Body of pancreas (tissue), 4 donors: ENCODE measurements at places on chromosomes 1 and 21.

DNA sequence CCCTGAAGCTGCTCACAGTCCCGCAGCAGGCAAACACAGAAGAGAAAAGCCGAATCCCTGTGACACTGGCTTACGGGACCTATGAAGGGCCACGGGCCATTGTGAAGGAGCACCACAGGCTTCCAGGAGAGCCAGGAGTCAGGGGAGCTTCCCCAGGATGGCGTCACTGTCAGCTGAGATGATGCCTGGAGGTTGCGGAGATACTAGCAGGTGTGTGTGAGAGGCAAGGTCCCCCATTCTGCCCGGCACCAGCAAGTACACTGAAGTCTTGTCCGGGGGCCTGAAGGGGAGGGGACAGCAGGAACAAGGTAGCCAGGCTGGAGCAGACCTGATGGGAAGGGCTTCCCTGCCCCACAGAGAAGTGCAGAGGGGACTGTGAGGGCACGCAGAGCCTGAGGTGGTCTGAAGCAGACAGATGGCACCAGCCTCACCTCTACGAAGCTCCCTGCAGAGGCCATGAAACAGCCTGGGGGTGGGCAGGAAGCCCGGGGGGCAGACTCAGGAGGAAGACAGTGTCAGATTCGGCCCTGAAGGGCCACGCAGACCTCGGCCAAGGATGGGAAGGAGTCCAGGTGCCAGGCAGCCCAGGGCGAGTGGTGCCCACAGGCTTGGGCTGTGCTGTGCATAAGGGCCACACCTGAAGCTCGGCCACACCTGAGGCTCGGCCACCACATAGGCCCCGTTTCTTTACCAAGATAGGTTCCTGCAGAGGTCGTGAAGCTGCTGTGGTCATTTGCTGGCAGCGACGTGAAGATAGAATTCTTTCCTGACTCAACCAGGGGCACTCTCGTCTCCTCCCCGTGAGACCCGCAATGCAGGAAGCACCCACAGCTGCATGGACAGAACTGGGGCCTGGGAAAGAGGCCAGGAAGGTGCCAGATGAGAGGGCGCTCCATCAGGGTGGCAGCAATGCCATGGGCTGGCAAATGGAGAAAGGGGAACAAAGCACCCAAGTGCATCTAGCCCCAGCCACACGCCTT is 10.1 kb downstream of the TCP10L start:
- H3K27me3 ChIP-seq: no peaks in the 10 kb centered on the region
- no peak overlapping the region for H3K27ac ChIP-seq
- no peak overlapping the region for H3K4me3 ChIP-seq

GRCh38 chr1:160789702-160790611 is 6.0 kb upstream of the LY9 start:
- H3K4me3 ChIP-seq: no peak overlapping the region
- peak; percentile 36 for DNase-seq
- H3K27ac ChIP-seq: no peak overlapping the region
- H3K4me1 ChIP-seq: no peaks in the 10 kb centered on the region

GRCh38 chr1:151574575-151575529 is 34.7 kb downstream of the TUFT1 start:
- H3K27me3 ChIP-seq: no peaks in the 10 kb centered on the region
- peaks cover 3% of the 10 kb centered on the region for H3K4me1 ChIP-seq
- no peak for DNase-seq
- peaks cover 28% of the 10 kb centered on the region for H3K36me3 ChIP-seq

DNA sequence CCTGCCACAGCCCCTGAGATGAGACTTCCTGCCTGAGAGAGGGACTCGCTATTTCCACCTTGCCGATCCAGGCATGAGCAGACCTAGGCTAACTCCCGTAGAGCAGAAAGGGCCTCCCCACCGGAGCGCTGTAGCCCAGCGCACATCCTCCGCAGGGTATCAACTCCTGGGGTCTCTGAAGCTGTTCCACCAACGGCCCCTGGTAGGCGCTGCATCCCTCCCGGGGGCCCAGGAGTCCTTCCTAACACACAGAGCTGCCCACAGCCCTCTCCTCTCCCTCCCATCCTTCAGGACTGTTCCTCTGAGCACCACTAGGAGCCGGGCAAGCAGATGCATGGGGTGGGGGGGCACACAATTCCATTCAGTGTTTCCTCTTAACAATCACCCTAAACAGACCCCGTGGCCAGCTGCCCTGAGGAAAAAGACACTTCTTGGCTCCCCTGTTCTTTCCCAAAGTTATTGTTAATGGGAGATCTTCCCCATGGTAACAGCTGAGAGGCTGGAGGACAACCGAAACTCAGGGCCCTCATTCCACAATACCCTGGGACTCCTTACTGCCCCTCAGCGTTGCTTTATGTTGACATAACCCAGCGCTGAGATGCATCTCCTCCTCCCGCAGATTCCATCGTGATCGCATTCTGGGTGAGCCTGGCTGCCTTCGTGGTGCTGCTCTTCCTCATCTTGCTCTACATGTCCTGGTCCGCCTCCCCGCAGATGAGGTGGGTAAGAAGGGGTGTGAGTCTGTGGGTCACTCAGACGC is 7.5 kb downstream of the MRAP start:
- no peaks in the 10 kb centered on the region for H3K4me1 ChIP-seq
- H3K27ac ChIP-seq: no peak overlapping the region
- H3K36me3 ChIP-seq: no peaks in the 10 kb centered on the region

DNA sequence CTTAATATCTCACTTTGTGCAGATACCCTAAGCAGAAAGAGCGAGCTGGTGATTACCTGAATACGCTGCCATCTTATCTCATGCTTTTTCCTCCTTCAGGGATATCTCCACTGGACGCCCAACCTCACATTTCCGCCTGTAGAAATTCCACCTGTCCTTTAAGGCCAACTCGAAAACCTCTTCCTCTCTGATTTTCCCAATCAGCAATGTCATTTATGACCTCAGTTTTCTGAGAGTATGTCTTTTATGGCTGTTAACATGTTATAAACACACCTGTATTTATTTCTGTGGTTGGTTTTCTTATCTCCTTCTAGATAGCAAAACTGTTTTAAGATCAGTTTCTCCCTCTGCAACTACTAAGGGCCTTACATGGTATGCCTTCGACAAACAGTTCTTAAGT is 41.1 kb downstream of the CD34 start:
- H3K36me3 ChIP-seq: no peaks in the 10 kb centered on the region
- no peak for DNase-seq
- H3K4me1 ChIP-seq: peaks cover 49% of the 10 kb centered on the region

GRCh38 chr1:55654750-55655149 is 439.6 kb upstream of the USP24 start:
- H3K27me3 ChIP-seq: no peaks in the 10 kb centered on the region
- H3K4me1 ChIP-seq: no peaks in the 10 kb centered on the region
- DNase-seq: no peak
- no peaks in the 10 kb centered on the region for H3K36me3 ChIP-seq
- no peak overlapping the region for H3K4me3 ChIP-seq

GRCh38 chr1:241531195-241532161 is 700 bp upstream of the KMO start:
- H3K27me3 ChIP-seq: no peaks in the 10 kb centered on the region
- peak overlapping the region; percentile 26 for H3K4me3 ChIP-seq
- H3K36me3 ChIP-seq: no peaks in the 10 kb centered on the region
- DNase-seq: no peak
- no peak overlapping the region for H3K27ac ChIP-seq

- H3K4me1 ChIP-seq: peaks cover 11% of the 10 kb centered on the region
- no peak for DNase-seq
- H3K36me3 ChIP-seq: no peaks in the 10 kb centered on the region
- no peak overlapping the region for H3K27ac ChIP-seq
These were observed 255.7 kb upstream of the JUN start for GRCh38 chr1:59039551-59039950.

DNA sequence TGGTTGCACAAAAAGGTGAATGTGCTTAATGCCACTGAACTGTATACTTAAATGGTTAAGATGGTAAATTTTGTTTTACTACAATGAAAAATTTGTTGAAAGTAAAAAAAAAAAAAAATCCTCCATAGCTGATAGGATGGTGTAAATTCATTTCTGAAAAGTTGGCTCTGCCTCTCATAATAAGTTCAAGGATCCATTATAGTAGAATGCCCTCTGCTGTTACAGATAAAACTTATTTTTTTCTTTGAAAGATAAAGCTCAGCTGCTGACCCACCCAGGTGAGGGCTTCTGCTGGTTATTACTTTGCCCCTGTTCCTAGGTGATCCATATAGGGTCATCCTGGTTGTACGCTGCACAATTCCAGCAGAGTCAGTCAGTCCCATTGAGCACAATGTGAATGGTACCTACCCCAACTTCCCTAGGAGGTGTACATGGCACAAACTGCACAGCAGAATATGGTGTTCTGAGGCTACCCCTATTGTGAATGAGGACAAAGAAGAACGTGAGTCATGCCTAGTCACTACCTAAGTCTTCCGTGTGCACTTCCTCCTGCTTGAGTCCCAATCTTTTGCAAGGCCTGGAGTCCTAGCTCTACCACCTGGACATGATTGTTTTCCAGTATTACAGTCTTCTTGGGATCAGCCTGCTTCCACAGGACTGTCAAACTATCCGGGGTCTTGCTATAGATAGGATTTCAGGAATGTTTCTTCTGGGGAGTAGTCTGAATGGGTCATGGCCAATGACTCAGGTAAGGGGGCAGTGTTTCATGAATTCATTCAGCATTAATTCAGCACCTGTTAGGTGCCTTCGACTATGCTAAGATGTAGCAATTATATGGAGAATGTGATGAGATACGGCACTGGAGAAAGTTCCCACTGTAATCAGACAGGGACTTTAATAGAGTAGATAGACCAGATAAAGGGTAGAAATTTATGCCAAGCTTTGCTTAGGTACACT is 20.8 kb upstream of the CD5L start:
- no peak for DNase-seq
- H3K4me1 ChIP-seq: no peaks in the 10 kb centered on the region
- H3K27ac ChIP-seq: no peak overlapping the region
- no peaks in the 10 kb centered on the region for H3K27me3 ChIP-seq
- H3K4me3 ChIP-seq: no peak overlapping the region
- no peaks in the 10 kb centered on the region for H3K36me3 ChIP-seq

GRCh38 chr21:39180429-39181019 is 2.7 kb downstream of the PSMG1 start:
- H3K27ac ChIP-seq: no peak overlapping the region
- H3K4me3 ChIP-seq: no peak overlapping the region
- DNase-seq: no peak
- no peaks in the 10 kb centered on the region for H3K27me3 ChIP-seq
- H3K4me1 ChIP-seq: peaks cover 21% of the 10 kb centered on the region

GRCh38 chr21:33682992-33683627 is 40.8 kb downstream of the ITSN1 start:
- H3K27ac ChIP-seq: no peak overlapping the region
- no peaks in the 10 kb centered on the region for H3K27me3 ChIP-seq
- no peak overlapping the region for H3K4me3 ChIP-seq
- H3K4me1 ChIP-seq: peaks cover 24% of the 10 kb centered on the region

DNA sequence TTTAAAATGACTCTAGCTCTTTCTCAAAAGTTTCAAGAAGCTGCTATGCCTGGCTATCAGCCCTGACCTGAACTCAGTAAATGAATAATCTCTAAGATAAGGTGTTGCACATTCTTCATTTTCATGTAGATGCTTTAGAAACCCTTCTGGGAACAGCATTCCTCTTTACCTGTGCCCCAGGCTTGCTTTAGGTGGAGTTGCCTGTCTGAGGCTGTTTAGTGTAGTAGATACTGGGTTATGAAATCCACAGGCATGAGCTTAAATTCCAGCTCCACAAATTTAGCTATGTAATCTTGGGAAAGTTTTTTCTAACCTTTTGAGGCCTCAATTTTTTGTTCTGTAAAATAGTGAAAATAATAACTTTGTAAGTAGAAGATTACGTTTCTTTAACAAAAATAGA is 41.6 kb downstream of the ATP6V1G3 start:
- H3K4me3 ChIP-seq: no peak overlapping the region
- DNase-seq: no peak
- H3K36me3 ChIP-seq: no peaks in the 10 kb centered on the region
- H3K4me1 ChIP-seq: no peaks in the 10 kb centered on the region

GRCh38 chr1:223700942-223701637 is 11.2 kb upstream of the CAPN2 start:
- H3K4me3 ChIP-seq: no peak overlapping the region
- no peaks in the 10 kb centered on the region for H3K27me3 ChIP-seq
- no peak overlapping the region for H3K27ac ChIP-seq
- DNase-seq: no peak
- H3K36me3 ChIP-seq: no peaks in the 10 kb centered on the region

DNA sequence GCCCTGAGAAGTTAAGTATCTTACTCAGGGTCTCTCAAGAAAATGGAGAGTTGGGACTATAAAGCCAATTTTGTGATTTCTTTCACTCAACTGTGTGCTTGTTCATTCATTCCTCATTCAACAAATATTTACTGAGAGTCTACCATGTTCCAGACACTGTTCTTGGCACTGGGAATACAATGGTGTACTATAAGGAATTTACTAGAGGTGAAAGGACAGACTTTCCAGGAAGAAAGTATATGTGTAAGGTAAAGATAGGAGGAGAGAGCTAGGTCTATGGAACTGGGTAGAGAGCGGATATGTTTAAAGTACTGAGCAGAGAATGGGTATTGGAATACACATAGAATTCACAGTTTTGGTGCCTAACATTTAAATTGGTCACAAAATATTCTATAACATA is 42.3 kb downstream of the ZNHIT6 start:
- H3K4me1 ChIP-seq: peaks cover 7% of the 10 kb centered on the region
- DNase-seq: no peak
- H3K4me3 ChIP-seq: no peak overlapping the region
- H3K27ac ChIP-seq: no peak overlapping the region
- H3K36me3 ChIP-seq: no peaks in the 10 kb centered on the region

DNA sequence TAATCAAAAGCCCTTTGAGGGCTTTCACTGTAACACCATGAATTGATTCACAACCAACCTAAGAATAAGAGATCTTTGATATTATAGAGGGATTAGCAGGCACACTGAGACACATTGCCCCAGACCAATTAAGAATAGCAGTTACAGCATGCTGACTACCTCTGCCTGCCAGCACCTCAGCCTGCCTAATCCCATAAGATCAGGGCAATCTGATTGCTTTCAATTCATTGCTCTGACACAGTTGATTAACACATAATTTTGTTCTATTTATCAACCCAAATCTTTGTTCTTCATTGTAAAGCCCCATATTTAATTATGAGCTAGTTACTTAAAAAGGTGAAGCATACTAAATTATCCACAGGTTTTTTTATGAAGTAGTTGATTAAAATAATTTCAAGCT is 548.8 kb upstream of the ZP4 start:
- H3K4me1 ChIP-seq: no peaks in the 10 kb centered on the region
- H3K27me3 ChIP-seq: no peaks in the 10 kb centered on the region
- no peaks in the 10 kb centered on the region for H3K36me3 ChIP-seq

GRCh38 chr1:47209725-47210325 is 20.0 kb upstream of the PDZK1IP1 start:
- no peak overlapping the region for H3K27ac ChIP-seq
- H3K36me3 ChIP-seq: no peaks in the 10 kb centered on the region
- no peak for DNase-seq
- no peaks in the 10 kb centered on the region for H3K4me1 ChIP-seq
- no peak overlapping the region for H3K4me3 ChIP-seq
- no peaks in the 10 kb centered on the region for H3K27me3 ChIP-seq

DNA sequence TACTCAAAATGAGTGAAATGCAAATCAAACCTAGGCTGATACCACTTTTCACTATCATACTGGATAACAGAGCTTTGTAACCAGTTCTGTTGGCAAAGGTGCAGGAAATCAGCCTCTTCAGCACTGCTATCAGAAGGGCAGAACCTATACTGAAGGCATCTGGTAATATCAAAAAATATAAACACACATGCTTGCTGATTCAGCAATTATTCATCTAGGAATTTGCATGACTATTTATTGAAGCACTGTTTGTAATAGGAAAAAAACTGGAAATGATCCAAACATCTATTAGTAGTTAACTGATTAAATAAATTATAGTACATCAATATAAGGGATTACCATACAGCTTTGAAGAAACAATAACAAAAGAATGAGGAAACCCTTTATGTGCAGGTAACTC is 21.4 kb downstream of the ARHGAP29 start:
- no peaks in the 10 kb centered on the region for H3K36me3 ChIP-seq
- no peak overlapping the region for H3K27ac ChIP-seq
- no peaks in the 10 kb centered on the region for H3K27me3 ChIP-seq
- DNase-seq: no peak
